ENCODE measurements at places on chromosomes 1 and 21.

- DNase-seq, result no peak
Observed at GRCh38 chr1:66316464-66317247, 217.3 kb upstream of the SGIP1 start.

GRCh38 chr1:91699339-91699974 lies 186.5 kb downstream of the TGFBR3 start:
- DNase-seq, result peak; percentile 96

GRCh38 chr1:13960375-13960987 lies 260.5 kb downstream of the PRDM2 start:
- DNase-seq, result peak; percentile 57

DNA sequence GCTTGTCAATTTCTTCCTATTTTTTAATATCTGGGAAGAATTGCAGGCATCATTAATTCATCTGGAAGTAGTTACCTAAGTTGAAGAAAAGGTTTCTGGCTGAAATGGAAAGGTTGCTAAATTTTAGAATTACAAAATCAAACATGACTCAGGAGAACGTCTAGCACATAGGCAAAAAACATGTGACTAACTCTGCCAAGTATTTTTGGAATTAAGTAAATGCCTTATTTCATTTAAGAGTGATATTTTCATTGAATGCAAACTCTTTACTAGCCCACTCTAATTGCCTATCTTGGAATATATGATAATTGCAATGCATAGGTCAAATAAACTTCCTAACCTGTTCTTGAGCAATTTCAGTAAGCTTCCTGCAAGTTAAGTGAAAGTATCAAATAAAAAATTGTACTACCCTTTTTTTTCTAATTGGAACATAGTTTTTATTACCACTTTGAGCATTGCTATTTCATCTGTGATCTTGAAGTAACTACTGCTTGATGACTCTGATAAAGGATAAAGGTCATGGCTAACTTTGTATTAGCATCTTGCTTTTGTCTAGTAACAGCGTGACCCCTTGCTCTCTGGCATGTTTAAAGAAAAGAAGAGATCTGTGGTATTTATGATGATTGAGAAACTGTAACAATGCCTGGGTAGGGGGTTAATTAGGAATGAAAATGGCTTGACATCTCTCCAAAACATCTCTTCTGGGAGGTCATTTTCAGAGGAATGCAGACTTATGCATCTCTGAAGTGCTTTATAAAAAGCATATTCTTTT lies 208.3 kb upstream of the NCAM2 start:
- DNase-seq, result peak; percentile 61

- DNase-seq, result peak; percentile 75
Observed at GRCh38 chr1:40185951-40186864, 25.0 kb downstream of the RLF start.

- no peak for DNase-seq
Observed at GRCh38 chr1:177809819-177810218, 160.0 kb downstream of the SEC16B start.

GRCh38 chr1:40651138-40651857 lies 14.2 kb downstream of the RIMS3 start:
- no peak for DNase-seq

- DNase-seq, result no peak
Observed at GRCh38 chr1:10667861-10668761, 128.3 kb downstream of the CASZ1 start.

DNA sequence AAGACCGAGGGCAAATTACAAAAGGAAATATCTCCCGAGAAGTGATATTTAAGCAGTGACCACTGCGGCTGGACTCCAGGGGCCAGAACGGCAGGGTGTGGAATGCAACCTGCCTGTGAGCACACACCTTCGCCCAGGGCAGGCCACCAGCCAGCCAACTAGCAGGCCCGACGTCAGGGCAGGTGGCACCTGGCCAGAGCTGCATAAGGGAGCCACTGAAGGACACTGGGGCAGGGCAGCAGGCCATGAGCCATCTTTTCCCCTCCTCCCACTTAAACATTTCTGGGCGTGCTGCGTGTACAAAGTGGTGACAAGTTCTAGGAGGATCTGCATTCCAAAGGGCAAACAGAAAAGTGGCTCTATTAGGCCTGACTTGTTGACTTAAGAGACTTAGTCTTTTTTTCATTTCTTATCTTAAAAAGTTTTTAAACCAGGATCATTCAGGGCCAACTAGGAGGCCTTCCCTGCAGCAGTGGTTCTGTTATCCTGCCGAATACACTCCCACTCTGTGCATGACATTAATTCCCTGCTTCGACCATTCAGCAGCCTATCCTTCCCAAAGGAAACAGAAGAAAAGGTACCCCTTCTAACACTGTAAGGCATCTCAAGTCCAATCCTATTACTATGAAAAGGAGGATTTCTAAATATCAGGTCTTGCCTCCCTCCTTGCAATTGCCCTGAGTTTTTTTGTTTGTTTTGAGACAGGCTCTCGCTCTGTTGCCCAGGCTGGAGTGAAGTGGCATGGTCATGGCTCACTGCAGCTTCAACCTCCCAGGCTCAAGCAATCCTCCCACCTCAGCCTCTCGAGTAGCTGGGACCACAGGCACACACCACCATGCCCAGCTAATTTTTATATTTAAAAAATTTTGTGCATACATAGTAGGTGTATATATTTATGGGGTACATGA lies 96.3 kb downstream of the BCAR3 start:
- DNase-seq, result peak; percentile 76

GRCh38 chr1:102562380-102562779 lies 545.9 kb downstream of the COL11A1 start:
- DNase-seq, result no peak

GRCh38 chr1:172668097-172668496 lies 9.2 kb downstream of the FASLG start:
- DNase-seq, result no peak

DNA sequence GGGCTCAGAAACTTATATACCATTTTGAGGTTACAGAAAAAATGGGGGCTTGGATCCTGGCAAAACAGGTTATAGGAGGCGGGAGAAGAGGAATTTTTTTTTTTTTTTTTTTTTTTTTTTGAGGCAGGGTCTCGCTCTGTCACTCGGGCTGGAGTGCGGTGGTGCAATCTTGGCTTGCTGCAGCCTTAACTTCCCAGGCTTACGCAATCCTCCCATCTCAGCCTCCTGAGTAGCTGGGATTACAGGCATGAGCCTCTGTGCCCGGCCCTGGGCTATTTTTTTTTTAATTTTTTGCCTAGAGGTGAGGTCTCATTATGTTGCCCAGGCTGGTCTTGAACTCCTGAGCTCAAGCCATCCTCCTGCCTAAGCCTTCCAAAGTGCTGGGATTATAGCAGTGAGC lies 24.7 kb downstream of the MROH7 start:
- DNase-seq, result no peak

All from fibroblast of skin of scalp (primary cell).